ENCODE measurements at places on chromosomes 11 and 22.
A peak's percentile ranks its signal among the peaks of the same experiment; 100 is the strongest.

DNA sequence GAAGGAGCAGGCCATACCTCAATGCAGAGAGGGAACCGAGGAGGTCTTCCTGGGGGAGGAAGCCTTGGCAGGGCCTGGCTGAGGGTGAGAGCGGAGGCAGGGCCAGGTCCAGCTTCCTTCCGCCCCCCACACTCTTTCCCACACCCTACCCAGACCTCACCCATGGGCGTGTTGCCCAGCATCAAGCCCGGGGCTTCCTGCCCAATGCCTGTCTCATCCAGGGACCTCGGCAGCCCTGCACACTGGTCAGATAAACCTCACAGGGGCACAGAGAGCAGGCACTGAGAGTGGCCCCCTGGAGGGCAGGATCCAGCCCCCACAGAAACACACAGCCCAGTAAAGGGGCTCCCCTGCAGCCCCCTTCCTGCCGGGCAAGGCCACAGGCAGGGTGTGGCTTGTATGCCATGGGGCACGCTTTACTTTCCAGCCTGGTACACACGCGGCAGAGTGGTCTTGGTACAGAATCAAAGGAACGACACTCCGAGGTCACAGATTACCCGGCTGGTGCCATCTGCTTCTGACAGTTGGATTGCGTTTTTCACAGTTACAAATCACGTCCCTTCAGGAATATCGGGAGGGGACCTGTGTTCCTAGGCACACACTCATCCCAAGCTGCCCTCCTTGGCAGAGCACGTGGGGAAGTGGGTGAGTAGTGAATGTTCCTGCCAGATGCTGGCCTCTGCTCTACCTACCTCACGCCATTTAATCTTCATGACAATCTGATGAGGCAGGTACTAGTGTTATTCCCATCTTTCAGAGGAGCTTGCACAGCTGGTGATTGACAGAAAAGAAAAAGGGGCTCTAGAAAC, 20.0 kb upstream of the CD5 start:
- DNase-seq: no peak

- DNase-seq: no peak
Measured at GRCh38 chr22:17601031-17601430, 27.5 kb downstream of the ATP6V1E1 start.

- no peak for DNase-seq
Measured at GRCh38 chr11:110828086-110828485, 115.8 kb upstream of the ARHGAP20 start.

- DNase-seq: peak; percentile 88
Measured at GRCh38 chr22:31646186-31647019, 15.6 kb downstream of the PISD start.

DNA sequence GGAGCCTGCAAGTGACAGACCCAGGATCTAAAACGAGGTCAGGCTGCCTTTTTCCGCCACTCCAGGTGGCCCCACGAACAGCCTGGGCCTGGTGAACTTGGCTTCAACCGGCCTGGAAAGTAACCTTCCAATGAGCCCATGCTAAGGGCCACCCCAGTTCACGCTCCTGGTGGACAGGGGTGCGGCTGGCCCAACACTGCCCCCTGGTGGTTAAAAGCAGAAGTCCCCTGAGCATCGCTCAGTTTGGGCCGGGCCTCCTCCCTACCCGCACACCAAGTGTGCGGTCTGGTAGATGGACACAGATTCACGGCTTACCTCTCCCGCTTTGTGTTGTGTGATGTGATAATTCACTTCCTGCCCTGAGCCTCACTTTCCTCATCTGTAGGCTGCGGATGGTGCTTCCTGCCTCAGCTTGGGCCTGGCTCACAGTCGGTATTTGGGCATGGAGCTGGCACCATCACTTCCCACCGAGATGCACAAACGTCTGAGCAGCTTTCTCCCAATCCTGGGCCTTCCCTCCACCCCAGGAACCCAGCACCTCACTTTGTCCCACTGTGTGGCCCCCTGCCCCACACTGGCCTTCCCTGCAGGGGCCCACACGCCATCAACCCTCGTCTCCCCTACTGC, 13.7 kb upstream of the SEC14L3 start:
- peak; percentile 93 for DNase-seq

GRCh38 chr11:124751391-124751740, 689 bp downstream of the VSIG2 start:
- DNase-seq: no peak

DNA sequence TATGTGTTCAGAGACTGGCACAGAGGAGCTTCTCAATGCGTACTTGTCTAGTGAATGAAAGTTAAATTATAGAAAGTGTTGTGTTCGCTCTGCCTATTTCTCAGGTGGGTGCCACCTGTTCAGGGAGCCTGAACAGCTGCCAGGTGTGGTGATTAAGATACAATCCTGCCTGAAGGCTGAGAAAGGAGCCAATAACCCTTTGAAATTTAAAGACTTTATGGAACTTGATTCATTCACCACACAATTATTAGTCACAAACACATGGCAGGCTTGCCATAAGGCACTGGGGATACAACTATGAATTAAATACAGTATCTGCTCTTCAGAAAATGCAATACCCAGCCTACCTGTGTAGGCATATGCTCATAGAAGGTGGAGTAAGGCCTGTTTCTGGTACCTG, 92.9 kb upstream of the AMOTL1 start:
- no peak for DNase-seq

DNA sequence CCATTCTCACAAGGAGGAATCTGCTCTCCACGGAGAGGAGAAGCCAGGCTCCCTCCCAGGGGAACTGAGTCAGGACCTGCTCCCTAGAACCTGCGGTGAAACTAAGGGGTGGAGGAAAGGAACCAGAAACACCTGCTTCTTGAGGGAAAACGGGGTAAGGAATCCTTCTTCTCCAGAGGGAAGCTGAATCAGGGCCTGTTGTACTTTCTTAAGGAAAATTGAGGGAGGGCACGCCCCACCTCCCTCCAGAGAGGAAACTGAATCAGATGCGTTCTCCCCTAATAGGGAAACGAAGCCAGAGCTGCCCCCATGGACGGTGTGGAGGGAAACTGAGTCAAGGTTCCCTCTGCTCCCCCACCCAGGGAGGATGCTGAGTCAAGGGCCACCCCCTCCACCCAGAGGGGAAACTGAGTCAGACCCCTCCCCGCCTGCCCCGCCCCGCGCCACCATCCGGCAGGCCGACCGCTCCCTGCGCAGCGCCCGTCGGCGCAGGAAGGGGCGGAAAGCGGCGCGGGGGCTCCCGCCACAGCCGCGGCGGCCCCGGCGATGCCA, 393 bp downstream of the RELA start:
- DNase-seq: no peak

DNA sequence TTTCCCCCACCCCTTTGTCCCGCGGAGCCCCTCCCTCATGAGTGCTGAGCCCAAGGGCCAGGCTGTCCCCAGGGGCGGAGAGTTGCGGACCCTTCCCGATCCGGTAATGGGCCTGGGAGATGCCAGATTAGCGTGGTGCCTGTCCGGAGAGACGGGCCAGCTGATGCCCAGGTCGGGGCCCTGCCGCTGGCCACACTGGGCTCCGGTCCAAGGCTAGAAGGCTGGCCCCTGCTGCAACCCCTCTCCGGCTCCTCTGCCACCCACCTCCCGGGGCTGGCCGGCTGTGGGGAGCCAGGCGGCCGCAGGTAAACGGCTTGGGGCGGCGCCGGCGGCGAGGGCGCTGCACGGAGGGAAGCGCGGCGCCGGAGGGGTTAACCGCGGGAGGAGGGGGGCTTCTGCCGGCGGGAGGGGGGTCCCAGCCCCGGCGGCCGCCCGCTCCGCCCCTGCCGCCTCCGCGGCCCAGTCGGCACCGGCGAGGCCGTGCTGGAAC, at the start of gene KCNK4:
Gene KCNK4, plus strand, starts transcription at position 41 of the 490 bp plus-strand sequence. CDS start 1,717 bp downstream, outside the sequence.
- DNase-seq: no peak

- DNase-seq: no peak
Measured at GRCh38 chr11:102168481-102168880, 58.2 kb downstream of the YAP1 start.

DNA sequence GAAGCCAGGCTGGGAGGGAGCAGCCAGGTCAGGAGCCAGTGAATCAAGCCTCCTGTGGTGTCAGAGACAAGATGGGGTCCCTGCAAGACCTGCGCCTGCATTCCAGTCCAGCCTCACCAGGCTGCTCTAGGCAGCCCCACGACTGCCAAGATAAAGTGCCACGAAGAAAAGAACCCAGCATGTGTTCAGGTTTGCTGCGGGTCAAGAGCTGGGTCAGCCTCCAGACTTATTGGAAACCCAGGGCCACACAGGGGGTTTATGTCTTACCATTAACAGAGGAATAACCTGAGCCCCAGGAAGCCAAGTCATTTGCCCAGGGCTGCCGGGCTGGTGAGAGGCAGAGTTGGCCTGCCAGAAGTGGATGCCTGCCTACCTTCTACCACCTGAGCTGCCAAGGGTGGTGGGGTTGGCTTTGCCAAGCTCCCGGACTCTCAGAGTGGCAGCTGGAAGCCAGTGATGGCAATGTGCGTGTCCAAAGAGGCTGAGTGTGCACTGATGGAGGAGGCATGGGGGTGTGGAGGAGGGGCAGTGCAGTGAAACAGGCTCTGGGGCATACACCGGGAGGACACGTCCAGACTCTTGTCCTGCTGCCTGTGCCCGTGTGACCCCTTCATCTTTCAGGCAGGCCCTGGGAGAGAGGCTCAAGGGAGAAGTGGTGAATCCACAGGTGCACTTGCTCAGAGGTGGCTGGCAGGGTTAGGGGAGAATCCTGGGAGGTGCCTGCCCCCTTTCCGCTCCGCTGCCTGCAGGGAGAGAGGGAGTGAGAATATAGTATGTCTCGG, 1.7 kb downstream of the RASD2 start:
- no peak for DNase-seq

- DNase-seq: no peak
Measured at GRCh38 chr11:93117565-93117964, 80.2 kb downstream of the SLC36A4 start.

- DNase-seq: no peak
Measured at GRCh38 chr22:24355574-24355973, 71.8 kb upstream of the ADORA2A start.
